AG09319 (cell line): ENCODE measurements at places on chromosomes 2 and 18.
A peak's percentile ranks its signal among the peaks of the same experiment; 100 is the strongest.

DNA sequence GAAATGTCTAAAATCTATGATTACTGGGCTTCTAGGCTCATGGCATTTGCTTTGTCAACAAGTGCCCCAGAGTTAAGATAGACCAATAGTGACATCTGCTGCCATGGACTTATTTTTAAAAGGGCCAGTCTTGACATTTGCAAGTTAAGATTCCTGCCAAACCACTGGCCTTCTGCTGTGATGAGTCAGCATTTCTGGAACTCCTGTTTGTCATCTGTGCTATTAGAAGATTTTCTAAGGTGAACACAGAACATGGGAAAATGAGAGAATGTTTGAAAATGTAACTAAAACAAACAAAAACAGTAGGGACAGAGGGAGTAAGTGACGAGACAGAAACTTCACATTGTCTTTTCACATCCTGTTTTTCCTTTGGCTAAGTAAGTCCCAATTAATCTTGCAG is 93.7 kb upstream of the WDR75 start:
- DNase-seq = peak; percentile 92

DNA sequence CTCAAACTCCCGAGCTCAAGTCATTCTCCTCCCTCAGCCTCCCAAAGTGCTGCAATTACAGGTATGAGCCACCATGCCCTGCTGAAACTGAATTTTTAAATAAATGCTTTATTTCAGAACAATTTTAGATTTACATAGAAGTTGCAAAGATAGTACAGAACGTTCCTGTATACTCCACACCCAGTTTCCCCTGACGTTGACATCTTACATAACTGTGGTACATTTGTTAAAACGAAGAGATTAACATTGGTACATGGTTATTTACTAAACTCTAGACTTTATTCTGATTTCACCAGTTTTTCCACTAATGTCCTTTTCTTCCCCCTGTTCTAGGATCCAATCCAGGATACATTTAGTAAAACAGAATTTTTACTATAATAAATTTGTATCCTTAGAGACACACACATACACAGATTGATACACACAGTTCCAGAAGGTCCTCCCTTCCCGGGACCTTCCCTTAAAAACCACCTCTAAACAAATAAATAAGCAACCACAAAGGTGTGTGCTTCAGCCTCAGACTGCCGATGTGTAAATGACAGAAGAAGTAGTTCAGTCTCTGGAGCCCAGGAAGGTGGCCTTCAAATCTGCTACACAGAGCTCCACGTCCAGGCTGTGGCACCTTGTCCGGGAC is 6.9 kb downstream of the NEU2 start:
- no peak for DNase-seq

- DNase-seq = no peak
These were observed 90.5 kb downstream of the RBM43 start for GRCh38 chr2:151171186-151171585.

- DNase-seq = no peak
These were observed 62.6 kb upstream of the CTLA4 start for GRCh38 chr2:203804764-203805485.

- no peak for DNase-seq
These were observed 10.7 kb upstream of the STAM2 start for GRCh38 chr2:152186262-152186661.

DNA sequence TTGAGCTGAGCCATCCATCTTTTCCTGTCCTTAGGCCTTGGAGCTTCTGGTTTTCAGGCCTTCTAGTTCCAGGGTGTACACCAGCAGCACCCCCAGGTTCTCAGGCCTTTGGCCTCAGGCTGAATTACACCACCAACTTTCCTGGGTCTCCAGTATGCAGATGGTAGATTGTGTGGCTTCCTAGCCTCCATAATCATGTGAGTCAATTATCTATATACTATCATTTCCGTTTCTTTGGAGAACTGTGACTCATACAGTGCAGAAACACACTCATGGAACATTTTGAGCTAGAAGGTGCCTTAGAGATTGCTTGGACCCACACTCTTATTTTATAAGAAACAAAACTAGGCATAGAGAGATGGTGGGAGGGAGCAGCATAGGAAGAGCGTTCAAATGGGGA is 167.4 kb downstream of the NCK2 start:
- DNase-seq = no peak

- no peak for DNase-seq
These were observed 296.2 kb upstream of the SMIM21 start for GRCh38 chr18:75723521-75724340.
